ENCODE measurements at places on chromosomes 16 and 17. TPM values are rescaled to one million over a fixed set of nuclear protein-coding genes. Genes with fewer than 3 reads are reported as not detected.

DNA sequence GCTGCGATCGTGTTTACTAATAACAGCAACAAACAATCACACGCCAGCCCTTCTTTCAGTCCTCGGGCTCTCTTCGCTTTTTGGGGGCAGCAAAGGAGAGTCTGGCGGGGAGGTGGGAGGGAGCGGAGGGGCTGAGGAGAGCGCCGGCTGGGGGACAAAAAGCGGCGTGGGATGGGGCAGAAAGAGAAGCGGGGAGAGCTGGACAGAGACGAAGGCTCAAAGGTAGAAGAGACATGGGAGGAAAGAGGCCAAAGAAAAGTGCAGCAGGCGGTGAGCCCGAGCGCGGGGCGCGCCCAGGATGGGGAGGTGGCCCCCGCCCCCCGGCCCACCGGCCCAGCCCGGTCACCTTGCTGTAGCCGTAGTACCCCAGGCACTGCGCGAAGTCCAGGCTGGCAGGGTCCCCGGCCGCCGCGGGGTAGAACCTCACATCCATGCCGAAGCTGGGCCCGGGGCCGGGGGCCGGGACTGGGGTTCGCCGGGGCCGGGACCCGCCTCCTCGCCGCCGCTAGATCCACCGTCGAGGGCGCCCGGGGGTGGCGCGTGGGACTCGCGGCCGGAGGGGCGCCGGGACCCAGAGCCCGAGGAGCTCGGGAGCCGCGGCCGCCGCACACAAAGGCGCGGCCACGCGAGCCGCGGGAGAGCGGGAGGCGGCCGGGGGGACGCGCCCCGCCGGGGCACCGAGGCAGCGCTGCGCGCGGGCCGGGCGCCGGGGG lies 496 bp downstream of the TOX3 start:
- no peak for DNase-seq

DNA sequence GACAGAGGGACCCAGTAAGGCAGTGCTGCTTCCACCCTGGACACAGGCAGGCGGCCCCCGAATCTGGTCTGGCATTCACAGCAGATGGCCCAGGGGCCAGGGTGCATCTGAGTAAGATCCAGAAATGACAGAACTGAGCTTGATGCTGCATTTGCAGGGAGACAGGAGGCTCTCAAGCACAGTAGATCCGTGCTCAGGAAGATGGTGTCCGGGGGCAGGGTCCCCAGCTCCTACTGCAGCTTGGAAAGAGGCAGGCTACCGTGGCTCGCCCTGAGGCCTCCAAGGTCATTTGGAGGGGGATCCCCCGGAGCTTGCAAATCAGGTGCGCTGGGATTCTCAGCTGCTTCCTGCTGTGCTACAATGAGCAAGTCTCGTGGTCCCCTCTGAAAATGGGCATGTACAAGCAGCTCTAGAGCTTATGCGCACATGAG lies 2.2 kb downstream of the C16orf95 start:
- DNase-seq, result no peak

DNA sequence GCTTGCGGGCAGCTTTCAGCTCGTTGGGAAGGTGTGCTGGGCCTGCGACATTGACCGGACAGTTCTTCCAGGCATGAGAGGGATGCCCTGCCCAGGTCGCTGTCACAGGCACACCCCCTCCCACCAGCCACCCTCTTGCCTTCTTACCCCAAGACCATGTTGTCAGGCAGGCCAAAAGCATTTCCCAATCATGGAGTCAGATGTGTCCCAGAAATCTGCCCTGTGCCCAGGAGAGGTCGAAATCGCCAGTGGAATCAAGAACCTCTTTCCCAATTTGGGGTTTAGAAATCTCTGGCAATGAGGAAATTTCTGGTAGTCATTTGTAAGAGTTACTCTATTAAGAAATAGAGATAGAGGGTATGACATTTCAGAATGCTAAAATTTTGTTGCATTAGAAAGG lies 177.1 kb downstream of the RAB11FIP4 start:
- no peak for DNase-seq

DNA sequence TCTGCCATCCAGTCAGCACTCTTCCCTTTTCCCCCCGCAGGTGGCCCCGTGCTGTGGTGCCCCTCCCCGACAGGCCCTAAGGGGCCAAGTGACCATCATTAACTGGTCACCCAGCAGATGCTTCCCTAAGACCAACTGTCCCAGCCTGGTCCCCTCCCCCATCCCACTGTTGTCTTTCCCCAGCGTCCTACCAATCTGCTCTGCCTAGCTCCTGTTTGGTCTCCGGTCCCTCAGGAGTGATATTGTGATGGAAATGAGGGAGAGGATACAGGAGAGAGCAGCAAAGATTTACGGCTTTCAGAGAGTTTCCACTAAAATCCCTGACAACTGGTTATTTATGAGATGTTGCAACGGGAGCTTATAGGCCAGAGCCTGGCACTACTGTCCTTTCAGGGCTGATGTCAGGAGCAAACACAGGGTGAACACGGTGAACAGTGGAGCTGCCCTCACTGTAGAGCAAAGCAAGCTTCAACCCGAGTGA lies 1.4 kb upstream of the TTLL6 start:
- DNase-seq, result no peak

- peak; percentile 81 for DNase-seq
These were observed 9.4 kb upstream of the TOM1L1 start for GRCh38 chr17:54891176-54891821.

GRCh38 chr17:4750606-4751005 lies 10.9 kb upstream of the CXCL16 start:
- no peak for DNase-seq

DNA sequence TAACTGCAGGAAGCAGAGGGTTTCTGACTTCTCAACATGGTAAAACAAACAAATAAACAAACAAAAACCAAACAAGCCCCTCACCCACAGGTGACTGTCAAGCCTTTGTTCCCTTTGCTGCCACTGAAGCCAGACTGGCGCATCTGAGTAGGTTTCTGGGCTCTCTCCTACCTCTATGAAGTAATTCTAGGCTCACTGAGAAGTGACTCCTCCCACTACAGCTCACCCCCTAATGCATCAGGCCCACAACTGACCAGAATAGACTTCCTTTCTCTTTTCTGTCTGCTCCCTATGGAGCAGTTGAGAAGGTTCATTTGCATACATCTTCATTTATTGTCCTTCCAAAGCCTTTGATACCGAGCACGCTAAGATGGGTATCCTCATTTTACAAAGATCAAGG lies 77.0 kb upstream of the CCL2 start:
- DNase-seq, result peak; percentile 23

DNA sequence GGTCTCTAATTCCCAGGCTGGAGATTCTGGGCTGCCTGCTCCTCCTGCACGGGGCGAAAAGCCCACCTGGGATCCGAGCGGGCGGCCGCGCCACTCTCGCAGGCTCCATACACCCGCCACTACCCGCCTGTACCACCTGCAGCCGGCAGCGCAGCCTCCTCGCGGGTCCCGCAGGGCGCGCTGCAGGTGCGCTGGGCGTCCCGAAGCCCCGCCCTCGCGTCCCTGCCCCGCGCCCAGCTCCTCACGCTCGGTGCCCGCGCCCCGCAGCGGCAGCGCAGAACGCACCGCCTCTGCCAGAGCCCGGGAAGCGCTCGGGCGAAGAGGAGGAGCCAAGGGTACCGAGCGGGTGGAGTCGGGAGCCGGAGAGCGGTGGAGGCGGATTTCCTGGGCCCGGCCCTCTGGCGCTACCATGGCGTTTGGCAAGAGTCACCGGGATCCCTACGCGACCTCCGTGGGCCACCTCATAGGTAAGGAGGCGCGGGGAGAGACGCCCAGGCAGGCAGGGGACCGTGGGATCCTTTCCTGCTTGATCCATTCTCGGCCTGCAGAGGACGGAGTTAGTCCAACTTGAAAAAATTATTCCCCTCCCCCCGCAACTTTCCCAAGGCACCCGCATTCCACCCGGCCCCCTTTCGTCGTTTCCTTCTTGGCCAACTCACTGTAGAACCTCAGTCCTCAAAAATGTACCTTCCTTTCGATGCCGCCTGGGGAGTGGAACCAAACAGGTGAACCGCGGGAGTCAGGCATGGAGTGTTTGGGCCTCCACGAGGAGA lies at the start of gene TOM1L1:
TSS of gene TOM1L1 (plus strand) at position 396 of the 773 bp plus-strand sequence. CDS start at position 410, 14 bp downstream.
- peak; percentile 79 for DNase-seq

DNA sequence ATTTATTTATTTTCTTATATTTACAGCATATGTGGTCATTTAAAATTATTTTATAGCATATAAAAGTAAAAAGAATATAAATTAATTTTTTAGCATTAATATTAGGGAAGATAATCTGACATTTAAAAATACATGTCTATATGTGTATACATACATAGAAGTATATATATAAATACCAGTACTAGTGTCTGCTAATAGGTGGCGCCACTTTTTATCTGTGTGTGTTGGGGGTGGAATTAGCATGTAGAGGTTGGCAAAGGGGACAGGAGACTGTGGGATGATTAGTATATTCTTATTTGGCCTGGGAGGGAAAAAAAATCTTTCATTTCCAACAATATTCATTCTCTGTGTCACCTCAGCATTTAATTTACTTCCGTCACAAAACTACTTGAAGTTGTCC lies 359.1 kb downstream of the WWOX start:
- DNase-seq, result no peak

GRCh38 chr17:17061516-17061915 lies 19.3 kb downstream of the MPRIP start:
- no peak for DNase-seq

DNA sequence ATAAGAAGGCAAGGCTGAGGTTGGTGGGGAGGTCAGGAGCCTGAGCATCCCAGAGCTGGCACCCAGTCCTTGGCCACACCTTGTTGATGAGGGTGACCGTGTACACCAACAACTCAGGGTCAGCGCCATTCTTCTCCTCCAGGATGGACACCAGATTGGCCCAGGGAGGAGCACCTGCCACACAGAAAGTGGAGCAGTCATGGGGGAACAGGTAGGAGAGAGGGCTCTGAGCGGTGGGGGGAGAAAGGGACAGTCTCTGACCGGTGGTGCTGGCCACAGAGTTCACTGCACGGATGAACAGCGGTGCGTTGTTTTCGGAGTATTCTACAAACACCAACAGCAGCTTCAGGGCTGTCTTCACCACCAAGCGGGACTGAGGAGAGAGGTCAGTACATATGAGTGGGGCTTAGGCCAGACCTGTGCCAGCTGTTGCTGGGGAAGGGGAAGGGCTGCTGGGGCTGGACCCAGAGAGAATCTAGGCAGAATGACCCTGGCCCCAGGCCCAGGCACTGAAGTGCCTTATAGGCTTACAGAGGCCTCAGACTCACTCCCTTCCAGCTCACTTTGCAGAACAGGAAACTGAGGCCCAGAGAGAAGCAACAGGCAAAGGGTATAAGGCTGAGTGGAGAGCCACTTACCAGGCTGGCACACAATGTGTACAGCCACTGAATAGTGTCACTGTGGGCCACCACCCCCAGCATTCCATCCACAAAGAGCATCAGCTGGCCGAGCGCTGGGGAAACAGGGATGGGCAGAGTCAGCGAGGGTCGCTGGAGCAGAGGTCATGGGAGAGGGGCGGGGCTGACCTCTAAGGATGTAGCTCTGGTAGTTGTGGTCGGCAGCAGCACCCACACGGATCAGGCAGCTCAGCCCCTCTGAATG lies 9.6 kb downstream of the FHOD1 start:
- no peak for DNase-seq

DNA sequence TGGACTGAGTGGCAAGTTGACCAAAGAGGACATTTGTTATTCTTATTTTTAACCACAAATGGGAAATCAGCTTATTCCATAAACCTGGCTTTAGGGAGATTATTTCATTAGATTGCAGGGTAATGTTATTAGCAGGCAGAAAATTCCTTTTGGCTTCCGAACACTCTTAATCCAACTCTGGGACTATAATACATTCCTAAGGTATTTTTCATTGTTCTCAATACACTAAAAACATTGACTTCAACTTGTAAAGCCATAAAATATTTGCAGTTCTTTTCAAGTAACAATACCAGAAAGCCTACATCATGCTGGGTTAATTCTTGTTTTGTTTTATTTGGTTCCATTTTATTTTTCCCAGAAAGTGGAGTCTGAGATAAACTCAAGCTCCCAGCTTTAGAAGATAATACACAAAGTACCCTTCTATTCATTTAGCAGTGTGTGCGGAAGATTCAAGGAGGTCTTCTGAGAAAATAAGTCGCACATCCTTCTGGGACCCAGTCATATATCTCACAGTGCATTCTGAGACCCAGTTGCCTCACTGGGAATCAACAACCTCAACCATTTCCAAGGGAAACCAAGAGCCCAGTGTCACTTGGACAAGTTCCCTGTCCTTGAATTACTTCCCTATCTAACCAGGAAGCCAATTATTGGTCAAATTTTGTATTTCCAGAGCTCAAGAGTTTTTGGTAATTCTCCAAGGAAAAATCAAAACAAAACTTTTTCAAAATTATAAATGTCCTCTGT lies 389.6 kb upstream of the DYNLRB2 start:
- DNase-seq, result no peak

GRCh38 chr17:1872976-1873375 lies 43.2 kb downstream of the RPA1 start:
- DNase-seq, result no peak

- DNase-seq, result no peak
These were observed 152.6 kb upstream of the CACNG5 start for GRCh38 chr17:66682283-66682682.

DNA sequence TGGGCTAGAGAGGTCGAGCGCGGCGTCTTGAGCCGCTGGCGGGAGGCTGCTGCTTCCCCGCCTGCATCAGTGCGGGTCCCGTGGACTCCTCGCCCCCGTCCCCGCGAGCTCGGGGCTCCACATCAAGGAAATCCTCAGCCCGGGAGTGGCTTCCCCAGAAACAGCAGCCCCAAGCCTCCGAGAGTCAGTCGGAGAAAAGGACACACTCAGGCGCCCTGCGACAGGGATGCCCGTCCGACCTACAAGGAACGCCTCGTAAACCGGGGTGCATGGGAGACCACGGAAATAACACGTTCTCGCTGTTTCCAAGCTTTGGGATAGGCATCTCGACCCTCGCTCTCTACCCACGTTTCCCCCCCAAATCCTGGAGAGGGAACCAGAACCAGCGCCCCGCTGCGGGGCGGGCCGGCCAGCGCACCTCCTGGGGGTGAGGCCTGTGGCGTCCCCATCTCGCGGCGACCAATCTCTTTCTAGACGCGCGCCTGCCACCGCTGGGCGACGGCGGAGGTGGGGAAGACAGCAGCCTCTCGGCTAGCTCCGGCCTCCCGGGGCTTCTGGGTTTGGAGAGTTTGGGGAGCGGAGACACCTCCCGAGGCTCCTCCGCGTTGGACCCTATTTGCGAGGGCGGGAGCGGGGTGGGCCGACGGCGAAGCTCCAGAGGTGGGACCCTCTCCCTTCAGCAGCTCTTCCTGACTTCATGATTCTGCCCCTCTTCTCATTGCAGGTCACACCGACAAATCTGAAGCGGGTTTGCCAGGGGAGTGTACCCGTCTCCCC lies 759 bp upstream of the TP53I13 start:
- DNase-seq, result peak; percentile 55

GRCh38 chr16:2472488-2472864 lies 1.4 kb downstream of the NTN3 start:
- no peak for DNase-seq

SYCE1L gene
- total RNA-seq, result 0.68 TPM

TK1 gene
- 253 TPM for total RNA-seq

LRRC46 gene
- total RNA-seq, result 0.35 TPM

CMTM1 gene
- total RNA-seq, result 0.85 TPM

DLX4 gene
- total RNA-seq, result 1.6 TPM

FOXN1 gene
- total RNA-seq, result not detected

PMFBP1 gene
- total RNA-seq, result not detected

AGRP gene
- not detected for total RNA-seq

PIMREG gene
- total RNA-seq, result 30.7 TPM

VTN gene
- not detected for total RNA-seq
